Ascending aorta (tissue), 2 donors: ENCODE measurements at places on chromosomes 1 and 21.

- peak; percentile 71 for DNase-seq
Measured at GRCh38 chr1:209755926-209756614, at the start of gene TRAF3IP3. Gene TRAF3IP3 (plus strand): TSS chr1:209756053. CDS start chr1:209760040, 3,987 bp downstream.

- no peak for DNase-seq
Measured at GRCh38 chr1:182580736-182581135, 8.3 kb downstream of the RNASEL start.

GRCh38 chr1:48560577-48560976 is 88.6 kb upstream of the SPATA6 start:
- no peak for DNase-seq

GRCh38 chr1:178023181-178023618 is 53.3 kb upstream of the SEC16B start:
- no peak for DNase-seq

DNA sequence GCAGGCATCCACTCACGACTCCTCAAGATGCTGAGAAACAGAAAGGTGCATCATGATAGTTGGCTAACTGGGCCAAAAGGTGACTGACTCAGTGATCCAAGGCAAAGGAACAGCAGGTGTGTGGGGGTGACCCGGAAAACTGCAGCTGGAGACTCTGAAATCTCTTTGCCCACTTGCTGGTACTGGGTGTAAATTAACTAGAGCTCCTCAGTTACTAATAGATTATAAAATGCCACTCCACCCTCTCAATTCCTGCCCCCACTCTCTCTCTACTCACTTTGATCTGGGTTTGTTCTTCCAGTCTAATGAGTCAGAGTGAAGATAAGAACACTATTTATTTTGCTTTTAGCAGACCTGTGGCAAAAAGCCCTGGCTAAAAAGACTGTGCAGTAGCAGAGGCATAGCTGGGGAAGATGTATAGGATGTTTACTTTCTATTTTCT is 7.2 kb upstream of the PIGC start:
- DNase-seq: no peak
